ENCODE measurements at places on chromosomes 7 and 10.

- DNase-seq, result no peak
Measured at GRCh38 chr7:101998906-101999240, 181.4 kb downstream of the CUX1 start.

DNA sequence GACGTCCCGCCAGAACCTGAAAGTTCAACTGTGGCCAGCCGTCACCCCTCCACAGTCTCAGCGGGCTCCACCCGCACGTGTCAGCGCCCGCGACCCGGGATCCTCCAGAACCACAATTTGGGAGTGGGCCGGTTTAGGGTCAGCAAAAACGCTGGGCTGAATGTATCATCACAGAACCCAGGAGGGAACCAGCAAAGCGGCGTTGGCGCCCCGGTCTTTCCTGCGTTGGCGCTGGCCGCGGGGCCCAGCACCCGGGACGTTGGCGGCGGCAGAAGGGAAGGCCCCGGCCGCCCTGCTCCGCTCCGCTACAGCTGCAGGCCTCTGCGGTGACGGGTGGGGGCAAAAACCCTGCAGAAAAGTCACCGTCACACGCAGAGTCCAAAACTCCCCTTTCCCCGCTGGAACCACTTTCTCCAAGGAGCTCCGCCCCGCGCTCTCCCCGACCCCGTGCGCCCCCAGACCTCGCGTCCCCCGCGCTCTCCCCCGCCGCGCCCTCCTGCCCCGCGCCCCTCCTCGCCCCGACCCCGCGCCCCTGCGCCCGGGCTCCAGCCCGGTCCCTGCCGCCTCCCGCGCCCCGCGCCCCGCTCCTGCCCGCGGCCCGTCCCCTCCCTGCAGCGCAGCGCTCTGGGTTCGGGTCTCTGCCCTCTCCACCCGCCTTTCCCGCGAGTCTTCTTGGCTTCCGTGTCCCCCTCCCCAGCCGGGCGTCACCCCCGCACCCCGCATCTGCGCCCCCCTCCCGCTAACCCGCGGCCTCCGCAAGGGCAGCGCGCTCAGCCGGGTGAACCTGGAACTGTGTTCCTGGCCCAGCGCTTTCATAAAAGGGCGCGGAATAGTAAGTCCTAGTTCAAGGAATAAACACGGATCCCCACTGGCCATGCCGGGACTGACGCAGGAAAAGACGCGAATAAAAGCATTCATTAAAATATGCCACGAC lies 24.0 kb upstream of the RNF32 start:
- no peak for DNase-seq

GRCh38 chr10:84256510-84257342 lies 11.9 kb downstream of the RGR start:
- peak; percentile 32 for DNase-seq

GRCh38 chr7:31074403-31075085 lies 22.4 kb downstream of the ADCYAP1R1 start:
- no peak for DNase-seq

DNA sequence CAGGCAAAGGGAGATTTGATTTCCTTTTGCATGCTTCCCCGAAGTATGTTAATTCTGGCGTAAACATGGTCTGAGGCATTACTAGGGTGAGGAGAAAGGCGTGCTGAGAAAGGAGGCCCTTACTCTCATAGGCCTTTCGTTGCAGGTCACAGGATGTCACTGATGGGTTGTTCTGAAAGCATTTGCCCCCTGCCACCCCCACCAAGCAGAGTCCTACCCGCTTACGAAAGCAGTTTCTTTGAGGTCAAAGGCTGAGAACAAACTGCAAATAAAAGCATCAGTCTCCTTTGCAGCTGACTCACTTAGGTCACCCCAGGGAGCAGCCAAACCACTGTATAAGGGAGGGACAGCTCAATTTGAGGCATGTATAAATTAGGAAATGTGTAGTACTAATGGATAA lies 57.1 kb downstream of the BPGM start:
- DNase-seq, result no peak

DNA sequence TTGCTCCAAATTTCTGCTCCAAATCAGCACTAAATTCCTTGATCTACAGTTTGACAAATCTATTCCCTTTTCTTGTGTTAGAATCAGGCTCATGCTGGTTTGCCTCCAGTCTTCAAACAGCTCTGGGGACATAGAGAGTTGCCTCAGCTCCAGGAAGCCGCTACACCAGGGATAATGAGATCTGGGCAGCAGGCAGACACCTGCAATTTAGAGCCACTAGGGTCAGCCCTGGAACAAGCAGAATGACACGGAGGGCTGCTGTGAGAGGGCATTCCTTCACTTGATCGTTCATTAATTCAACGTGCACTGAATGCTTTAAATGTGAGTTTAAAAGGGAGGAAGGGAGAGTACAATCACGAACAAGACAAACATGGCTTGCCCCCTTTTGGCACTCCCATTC lies 3.7 kb upstream of the ELMO1 start:
- DNase-seq, result no peak

- no peak for DNase-seq
Measured at GRCh38 chr7:36526863-36527548, 137.3 kb downstream of the ANLN start.

DNA sequence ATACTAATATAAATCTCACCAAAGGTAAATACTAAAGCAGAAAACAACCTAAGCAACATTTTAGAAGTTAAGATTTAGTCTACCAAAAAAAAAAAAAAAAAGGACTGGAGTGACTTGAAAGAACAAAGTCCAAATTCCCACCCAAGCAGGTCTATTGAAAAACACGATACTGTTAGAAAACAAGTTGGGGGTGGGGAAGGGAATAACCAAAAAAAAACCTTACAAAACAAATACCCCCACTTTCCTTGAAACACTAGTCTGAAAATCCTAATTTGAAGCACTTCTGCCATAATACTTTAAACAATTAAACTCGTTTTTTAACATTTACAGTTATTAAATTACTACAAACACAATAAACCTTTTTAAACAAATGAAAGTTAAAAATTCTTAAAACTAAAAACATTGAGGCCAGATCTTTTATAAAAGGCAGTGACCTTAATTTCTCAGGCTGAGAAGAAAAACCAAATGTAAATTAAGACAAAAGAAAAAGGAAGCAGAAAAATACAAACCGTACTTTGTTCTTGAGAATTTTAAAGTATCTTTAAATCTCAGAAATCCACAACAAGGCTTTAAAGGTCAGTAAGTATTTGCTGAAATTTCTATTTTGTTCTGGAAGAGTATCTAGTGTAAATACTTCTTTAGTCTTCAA lies 135.1 kb downstream of the NRBF2 start:
- DNase-seq, result no peak

DNA sequence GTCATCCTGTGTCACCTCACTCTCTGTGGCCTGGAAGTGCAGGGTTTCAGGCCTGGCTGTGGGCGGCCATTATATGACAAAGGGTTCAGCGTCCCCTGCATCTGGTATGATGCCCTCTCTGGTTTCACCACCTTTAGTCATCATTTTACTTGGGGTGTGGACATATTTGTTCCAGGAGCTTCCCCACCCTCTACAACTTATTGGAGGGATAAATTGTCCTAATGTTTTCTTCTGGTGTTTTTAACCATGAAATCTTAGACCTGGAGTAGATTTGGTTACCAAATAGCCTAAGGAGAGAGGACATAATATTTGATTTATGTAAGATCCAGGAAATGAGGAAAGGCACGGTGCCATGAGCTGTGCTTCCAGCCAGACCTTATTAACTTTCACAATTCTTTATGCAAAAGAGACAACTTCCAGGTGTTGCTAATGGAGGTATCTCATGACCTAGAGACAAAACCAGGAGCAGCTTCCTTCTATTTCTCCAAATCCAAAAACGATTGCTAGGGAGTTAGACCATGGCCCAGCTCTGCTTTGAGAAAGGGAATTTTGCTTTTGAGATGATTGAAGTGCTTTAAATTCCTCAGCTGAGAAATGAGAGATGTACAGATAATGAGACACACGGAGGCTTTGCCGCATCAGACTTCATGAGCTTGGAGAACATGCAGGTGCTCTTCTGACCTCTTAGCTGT lies 20.9 kb downstream of the WBP1L start:
- no peak for DNase-seq

- DNase-seq, result peak; percentile 49
Measured at GRCh38 chr7:50696810-50697582, 85.7 kb downstream of the GRB10 start.

DNA sequence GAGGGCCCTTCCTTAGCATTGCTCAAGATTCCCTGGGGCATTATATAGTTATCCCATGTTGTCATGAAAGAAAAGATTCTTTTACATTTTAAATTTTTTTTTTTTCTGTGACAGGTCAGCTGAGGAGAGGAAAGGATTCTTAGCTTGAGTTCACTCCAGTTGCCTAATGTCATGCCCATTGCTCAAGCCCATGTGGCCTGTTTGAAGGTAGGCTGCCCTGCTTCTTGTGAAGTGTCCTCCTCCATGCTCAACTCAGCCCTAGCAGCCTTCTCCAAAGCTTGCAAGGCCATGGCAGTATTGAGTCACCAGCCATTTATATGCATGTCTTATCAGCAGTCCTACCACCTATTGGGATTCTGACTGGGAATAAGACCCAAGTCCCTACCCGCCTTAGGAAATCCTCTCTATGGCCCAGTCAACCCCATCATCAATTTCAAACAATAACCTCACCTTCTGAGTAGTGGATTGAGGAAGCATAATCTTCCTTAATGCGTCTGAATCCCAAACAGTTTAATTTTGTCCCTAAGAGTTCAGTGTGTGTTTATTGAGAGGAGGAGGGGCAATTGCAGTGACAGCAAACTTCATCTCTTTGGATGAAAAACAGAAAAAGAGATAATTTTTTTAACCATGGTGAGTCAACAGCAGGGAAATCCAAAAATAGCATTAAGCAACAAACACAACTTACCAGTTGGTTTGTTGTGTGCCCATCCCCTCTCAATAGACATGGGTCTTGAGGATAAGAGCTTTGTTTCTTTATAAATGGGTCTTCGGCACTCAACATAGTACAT lies 38.6 kb upstream of the WASL start:
- DNase-seq, result no peak

- no peak for DNase-seq
Measured at GRCh38 chr10:44757551-44758205, 153.5 kb upstream of the TMEM72 start.

DNA sequence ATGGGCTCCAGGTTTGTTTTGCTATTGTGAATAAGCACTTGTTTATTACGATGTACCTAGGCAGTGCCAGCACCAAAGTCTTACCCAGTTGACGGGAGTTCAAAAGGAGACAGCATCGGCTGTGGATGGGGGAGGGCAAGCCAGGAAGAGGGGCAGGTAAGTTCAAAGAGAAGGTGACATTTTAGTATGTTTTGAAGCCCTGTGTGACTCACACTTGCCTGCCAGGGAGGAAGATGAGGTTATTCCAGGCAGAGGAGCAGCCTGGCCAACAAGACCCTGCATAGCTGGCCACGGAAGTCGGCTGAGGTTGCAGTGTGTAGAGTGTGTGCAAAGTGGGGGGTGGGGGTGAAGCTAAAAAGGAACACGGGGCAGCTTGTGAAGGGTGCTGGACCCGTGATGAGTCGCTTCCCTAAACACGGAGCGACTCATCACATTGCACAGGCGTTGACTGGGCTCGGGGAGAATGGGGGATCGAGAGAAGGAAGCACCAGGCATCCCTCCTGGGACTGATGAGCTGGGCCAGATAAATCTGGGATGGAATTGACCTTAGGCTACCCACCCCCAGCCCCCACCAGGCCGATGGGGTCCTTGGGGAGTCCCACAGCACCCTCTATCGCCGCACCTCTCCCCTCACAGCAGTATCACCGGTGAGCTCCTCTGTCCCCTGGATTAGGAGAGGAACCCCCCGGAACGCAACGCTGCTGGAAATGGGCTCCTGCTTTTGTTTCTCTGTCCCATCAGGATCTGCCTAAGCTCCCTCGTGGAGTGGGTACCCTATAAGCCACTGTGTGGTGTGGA lies 97.9 kb upstream of the IKZF1 start:
- DNase-seq, result peak; percentile 80

DNA sequence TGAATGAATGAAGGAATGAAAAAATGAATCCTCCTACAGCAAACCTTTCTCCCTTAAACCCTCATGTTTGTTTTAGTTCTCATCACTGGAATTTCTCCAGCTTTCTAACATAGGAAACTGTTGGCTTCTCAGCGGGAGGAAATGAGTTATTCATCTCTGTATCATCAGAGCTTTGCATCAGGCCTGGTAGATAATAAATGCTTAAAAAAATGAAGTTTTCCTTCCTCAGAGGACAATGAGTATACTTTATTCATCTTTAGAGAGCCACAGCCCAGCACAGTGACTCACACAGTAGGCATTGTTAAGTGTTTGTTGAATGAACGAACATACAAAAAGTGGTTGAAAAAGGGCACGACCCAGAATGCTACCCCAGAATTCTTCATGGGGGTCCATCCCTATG lies 62.6 kb downstream of the COL13A1 start:
- DNase-seq, result no peak

- DNase-seq, result no peak
Measured at GRCh38 chr7:132897093-132897687, 184.7 kb downstream of the CHCHD3 start.

GRCh38 chr7:84946549-84946948 lies 240.3 kb downstream of the SEMA3D start:
- no peak for DNase-seq

- DNase-seq, result peak; percentile 32
Measured at GRCh38 chr10:6918305-6918704, 338.2 kb upstream of the PRKCQ start.

DNA sequence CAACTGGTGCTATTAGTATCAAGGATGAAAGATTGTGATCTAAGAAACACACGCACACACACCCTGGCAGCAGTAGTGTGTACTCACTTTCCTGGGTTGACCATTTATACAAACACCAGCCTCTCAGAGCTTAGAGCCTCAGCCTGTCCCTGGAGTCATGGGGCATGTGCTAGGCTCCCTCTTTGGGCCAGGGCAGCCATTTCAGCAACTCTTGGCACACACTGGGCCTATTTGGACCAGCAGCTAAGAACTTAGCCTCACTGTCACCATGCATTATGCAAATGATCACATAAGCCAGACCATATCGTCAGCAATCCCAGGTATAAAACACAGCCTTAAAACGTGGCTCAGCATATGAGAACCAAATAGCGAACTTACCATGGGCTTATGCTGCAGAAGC lies 51.3 kb downstream of the GLI3 start:
- no peak for DNase-seq

- no peak for DNase-seq
Measured at GRCh38 chr10:6953271-6953801, 373.3 kb upstream of the PRKCQ start.

- DNase-seq, result no peak
Measured at GRCh38 chr7:33762151-33762910, 143.0 kb upstream of the BMPER start.

DNA sequence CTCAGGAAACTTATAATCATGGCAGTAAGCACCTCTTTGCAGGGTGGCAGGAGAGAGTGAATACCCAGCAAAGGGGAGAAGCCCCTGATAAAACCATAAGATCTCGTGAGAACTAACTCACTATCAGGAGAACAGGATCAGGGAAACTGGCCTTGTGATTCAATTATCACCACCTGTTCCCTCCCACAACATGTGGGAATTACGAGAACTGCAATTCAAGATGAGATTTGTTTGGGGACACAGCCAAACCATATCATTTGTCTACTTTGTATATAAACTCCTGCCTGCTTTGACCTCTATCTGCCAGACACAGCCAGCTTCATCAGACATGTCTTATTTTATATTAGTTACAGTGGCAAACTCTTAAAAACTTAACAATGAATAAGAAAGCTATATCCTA lies 50.4 kb downstream of the ARMC3 start:
- no peak for DNase-seq
